Stimulated activated CD8-positive, alpha-beta memory T cell treated with anti-CD3 and anti-CD28 coated beads, Interleukin-15, amount 100 ng/mL, for 1 hour (primary cell): ENCODE measurements at places on chromosomes 1 and 21.

DNA sequence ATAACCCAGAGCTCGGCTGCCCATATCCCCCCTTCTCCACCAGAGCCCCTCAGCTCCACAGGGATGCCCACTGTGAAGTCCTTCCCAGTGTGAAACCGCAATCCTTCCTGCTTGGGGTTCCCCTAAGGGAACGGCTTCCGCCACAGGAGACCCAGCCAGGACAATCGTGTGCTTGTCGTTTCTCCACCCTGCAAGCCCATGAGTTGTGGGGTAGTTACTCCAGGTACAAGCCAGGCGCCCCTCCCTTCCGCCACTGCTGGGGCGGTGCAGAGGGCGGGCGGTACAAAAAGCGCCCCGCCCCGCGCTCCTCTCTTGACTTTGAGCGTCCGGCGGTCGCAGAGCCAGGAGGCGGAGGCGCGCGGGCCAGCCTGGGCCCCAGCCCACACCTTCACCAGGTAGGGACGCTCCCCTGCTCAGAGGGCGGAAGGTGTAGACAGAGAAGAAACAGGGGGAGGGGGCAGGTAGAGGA is at the start of gene TINAGL1:
TINAGL1 (plus strand) TSS at position 315 of the 469 bp plus-strand sequence. CDS start 634 bp downstream, outside the sequence.
- no peak for DNase-seq

- DNase-seq: no peak
Observed at GRCh38 chr1:178682429-178682828, 42.6 kb upstream of the RALGPS2 start.

DNA sequence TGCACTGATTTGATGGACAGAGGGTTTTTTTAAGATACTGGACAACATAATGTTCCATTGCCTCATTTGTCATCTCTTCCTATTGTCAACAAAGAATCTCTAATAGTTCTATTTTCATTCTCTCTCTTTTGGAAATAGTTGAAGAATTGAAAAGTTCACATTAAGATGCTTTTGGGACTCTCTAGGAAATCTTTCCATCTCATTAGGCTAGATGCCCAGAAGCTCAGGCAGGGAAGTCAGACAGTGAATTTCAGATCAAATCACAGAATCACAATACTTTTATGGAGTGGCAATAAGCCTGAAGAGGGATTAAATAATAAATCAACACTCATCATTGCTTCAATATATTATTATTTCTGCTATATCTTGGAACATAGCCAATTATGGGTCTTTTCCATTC is 29.2 kb downstream of the NEGR1 start:
- no peak for DNase-seq

- DNase-seq: no peak
Observed at GRCh38 chr1:247330548-247331171, 1.0 kb downstream of the ZNF496 start.

DNA sequence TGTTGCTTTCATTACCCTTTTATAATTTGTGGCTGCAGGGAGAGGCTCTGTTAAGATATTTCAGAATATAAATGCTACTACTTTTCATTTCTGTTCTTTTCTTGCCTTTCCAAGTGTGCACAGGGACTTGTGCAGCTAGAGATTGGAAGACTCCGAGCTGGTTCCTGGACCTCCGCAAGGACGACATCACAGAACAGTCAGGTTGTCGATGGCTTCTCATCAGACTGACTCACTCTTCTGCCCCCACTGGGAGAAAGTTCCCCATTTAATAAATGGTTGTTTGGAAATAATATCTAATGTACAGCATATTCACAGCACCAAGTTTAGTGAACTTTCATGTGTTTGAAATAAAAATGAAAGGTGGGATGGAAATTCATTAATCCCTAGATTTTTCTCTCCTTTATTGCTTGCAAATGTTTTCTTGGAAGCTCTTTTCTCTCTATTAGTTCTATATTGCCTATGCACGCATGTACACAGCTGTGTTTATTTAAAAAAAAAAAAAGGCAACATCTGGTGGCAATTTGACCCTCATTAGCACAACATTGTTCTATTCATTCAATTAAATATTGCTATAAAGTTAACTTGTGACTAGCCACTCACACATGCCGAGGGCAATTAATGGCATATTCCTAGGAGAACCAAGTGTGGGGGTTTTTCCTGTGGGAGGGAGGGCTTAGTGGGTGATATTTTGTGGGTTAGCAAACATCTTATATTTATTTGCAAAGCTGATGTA is 77.5 kb upstream of the L1TD1 start:
- DNase-seq: no peak

DNA sequence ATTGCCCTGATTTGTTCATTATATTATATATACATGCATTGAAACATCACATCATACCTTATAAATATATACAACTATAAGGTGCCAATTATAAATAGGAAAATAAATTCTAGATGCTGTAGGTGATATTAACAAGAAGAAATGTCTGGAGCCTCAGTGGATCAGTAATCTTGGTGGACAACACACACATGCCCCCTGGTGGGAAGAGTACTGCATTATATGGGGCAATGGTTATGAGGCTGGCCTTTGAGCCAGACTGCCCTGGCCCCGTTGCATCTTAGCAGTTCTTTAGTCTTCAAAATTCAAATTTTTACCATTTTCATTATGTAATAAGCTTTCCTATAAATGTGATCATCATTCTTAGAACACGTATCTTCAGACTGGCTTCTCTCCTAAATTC is 335.0 kb upstream of the GREM2 start:
- no peak for DNase-seq

- DNase-seq: no peak
Observed at GRCh38 chr1:43199093-43199726, 27.1 kb downstream of the CFAP57 start.

DNA sequence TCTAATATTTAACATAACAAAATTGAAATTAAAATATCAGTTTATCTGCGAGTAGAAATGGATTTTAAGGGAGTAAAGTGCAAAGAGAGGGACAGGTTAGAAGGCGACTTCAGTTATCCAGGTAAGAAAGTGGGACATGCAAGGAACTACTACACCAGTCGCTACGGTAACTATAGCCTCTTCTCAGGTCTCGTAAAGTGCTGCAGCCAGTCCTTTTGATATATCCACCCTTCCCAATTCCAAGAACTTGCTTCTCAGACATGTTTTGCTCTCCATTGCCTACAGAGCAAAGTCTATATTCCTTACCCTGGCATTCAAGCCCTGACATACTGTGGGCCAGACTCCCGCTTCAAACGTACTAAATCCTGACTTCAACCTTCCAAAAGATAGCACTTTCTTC is 2.5 kb downstream of the COA7 start:
- DNase-seq: no peak

- no peak for DNase-seq
Observed at GRCh38 chr1:95133687-95134086, 16.5 kb downstream of the TLCD4 start.

- DNase-seq: no peak
Observed at GRCh38 chr1:154419620-154420571, 14.8 kb downstream of the IL6R start.

DNA sequence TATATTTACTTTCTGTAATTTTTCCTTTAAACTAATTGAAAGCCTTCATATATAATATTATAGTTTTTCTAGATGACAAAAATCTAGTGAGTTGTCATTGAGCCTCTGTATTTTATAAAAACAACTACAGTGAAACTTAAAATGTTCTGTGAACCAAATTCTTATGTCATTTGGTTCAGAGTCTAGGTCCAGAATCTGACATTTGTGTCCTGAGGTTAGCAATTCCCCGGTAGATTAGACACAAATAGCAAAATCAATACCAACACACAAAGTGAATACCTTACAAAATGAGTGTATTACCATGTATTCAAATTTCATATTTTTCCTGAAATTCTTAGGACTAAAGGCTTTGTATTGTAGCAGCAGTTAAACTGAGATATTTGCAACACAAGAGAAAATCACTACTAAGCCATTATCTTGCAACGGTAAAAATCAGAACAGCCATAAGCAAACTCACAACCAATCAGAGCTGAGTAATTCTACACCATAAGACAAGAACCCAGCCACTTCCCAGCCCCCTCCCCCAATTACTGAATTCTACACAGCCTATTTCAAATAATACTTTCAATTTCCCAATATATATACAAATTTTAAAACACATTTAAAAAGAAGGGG is 573.5 kb downstream of the SMYD3 start:
- no peak for DNase-seq

- no peak for DNase-seq
Observed at GRCh38 chr1:44547361-44547760, 126.9 kb downstream of the TMEM53 start.

GRCh38 chr1:47608296-47608875 is 170.5 kb downstream of the FOXD2 start:
- no peak for DNase-seq

- no peak for DNase-seq
Observed at GRCh38 chr1:164470996-164471395, 88.0 kb upstream of the PBX1 start.

DNA sequence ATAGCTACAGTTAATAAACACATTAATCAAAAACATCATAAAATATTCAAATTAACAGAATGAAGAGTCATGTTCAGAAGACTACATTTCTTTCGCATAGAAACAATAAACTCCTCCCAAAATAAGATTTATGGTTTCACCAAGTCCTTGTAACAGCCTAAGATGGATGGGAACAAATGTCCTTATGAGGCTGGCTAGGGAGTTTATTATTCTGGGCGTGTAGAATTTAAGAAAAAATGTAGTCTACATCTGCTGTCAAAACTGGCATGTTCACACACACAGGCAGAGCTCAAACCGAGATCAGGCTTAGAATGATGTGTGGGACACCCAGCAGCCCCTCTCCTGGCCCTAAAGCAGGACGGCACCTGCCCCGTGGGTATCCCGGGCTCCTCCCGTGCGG is 101.1 kb downstream of the NPHP4 start:
- no peak for DNase-seq

- no peak for DNase-seq
Observed at GRCh38 chr1:22737374-22738068, 26.9 kb downstream of the EPHB2 start.

GRCh38 chr21:30257773-30258172 is 25.0 kb downstream of the KRTAP24-1 start:
- no peak for DNase-seq

- no peak for DNase-seq
Observed at GRCh38 chr1:225318706-225319575, 108.9 kb downstream of the LBR start.

DNA sequence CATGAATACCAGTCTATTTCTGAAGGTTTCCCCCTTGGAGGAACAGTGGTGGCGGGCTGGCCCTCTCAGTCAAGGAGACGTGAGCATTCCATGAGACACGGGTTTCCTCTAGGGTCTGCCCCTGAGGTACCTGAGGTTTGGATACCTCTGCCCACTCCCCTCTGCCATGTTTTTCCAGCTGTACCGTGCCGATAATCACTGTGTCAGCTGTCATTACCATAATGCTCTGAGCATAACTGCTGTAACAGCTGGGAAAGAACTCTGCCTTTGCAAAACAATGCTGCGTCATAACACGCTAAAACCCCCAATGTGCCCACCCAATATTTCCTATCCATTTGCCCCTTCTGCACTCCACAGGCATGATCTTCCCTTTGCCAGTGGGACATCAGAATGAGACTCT is 425.1 kb downstream of the KIF26B start:
- no peak for DNase-seq

- no peak for DNase-seq
Observed at GRCh38 chr1:165795894-165796293, 27.2 kb upstream of the TMCO1 start.

GRCh38 chr1:58724483-58724882 is 24.6 kb upstream of the MYSM1 start:
- no peak for DNase-seq
